ENCODE measurements at places on chromosomes 12 and 14.

DNA sequence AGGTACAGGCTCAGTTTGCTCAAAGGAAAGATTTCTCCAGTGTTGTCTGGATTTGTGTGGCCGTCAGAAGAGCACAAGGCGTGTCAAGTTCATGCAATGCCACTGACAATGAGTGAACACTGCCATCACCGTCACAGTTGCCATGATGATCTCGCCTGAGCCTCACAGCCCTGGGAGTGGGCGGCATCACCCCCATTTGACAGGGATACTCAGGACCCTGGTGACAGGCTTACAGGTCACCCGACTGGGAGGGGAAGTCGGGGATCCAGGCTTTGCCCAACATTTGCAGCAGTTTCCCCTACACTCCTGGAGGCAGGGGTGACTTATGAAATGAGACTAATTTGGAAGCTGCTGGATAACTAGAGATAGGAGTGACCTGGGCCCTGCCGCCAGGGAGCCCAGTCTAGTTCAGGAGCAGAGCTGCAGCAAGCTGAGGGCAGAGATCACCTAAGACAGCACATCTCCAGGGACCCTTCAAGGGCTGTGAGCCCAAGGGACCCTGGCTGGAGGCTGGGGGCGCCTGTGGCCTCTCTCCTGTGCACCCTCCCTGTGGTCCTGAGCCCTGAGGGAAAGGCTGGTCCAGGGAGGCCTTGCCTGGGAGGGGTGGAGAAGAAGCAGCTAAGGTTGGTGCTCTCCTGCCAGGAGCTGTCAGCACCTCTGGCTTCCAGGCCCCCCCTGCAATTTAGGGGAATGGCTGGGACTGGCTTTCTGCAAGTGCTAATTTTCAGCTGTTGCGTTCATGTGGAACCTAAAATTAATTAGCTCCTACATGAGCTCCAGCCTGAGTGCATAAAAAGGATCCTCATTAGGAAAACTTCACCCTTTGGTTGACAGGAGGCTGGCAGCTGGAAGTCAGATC is 32.4 kb upstream of the BEGAIN start:
- DNase-seq, result no peak

- peak; percentile 99 for DNase-seq
Measured at GRCh38 chr12:47963340-47964040, at the start of gene TMEM106C. Gene TMEM106C (plus strand): TSS chr12:47963596. CDS start chr12:47964237, 641 bp downstream.

DNA sequence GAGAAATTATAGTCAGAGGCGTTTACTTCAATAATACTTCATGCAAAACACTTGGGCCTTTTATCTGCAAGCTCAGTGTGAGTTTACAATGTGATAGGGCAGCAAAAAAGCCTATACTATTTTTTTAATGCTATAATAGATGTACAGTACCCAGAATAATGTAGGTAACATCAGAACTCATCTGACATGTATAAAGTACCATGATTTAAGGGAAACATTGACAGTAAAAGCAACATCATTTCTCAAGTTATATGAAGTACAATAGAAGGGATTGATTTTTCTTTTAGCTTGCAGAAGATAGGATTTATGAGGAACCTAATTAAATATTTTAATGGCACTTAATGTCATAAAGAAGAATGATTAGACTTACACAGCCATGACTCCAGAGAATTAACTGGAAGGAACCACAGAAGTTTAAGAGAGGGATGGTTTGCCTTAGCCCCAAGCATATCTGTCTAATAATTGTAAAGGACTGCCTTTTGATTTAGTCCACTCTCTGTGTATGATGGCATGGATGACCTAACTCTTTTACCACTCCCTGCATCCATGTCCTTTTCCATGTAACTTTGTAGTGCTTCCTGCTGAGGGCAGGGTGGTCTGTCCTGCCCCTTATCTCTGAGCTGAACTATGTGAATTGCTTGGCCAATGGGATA is 55.9 kb upstream of the MIS18BP1 start:
- no peak for DNase-seq

GRCh38 chr12:12202747-12203146 is 64.1 kb downstream of the LRP6 start:
- DNase-seq, result no peak

DNA sequence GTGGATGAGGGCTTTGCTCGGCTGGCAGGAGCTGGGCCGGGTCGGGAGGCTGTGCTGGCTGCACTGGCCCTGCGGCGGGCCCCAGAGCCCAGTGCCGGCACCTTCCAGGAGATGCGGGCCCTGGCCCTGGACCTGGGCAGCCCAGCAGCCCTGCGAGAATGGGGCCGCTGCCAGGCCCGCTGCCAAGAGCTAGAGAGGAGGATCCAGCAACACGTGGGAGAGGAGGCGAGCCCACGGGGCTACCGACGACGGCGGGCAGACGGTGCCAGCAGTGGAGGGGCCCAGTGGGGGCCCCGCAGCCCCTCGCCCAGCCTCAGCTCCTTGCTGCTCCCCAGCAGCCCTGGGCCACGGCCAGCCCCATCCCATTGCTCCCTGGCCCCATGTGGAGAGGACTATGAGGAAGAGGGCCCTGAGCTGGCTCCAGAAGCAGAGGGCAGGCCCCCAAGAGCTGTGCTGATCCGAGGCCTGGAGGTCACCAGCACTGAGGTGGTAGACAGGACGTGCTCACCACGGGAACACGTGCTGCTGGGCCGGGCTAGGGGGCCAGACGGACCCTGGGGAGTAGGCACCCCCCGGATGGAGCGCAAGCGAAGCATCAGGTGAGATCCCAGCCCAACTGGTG is 11.5 kb downstream of the ARHGEF40 start:
- DNase-seq, result no peak

GRCh38 chr14:101400830-101401229 is 160.5 kb upstream of the DIO3 start:
- no peak for DNase-seq

DNA sequence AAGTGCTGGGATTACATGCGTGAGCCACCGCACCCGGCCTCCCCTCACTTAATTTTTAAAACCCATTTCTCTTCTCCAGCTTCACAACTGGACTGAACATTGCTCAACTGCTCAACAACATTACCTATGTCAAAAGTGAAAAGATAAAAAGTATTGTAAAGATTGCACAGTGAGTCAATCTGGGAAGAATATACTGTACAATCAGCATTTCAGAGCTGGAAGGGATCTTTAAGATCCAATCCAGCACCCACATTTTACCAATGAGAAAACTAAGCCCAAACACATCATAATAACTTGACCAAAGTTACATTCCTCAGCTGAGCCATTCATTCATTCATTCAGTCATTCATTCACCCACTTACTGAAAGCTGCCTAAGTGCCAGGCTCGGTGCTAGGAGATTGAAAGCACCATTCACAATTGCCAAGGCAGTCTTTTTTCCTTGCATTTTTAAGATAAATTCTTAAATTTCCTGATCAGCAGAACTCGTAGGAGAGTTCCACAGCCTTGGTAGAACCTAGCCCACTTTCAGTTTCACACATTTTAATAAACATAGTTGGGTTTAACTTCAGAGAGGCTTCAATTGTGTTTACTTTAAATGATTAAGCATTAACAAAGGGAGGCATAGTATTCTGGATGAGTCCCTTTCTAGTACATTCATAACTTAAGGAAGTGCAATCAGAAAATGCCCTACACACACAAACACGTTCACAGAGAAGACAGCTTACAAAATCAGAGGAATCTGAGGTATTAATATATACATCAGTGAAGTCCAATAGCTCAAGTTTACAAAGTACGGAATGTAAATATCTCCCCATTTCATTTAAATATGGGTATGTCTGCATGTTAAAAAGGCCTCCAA is 3.0 kb downstream of the GALNT4 start:
- no peak for DNase-seq

GRCh38 chr12:24599736-24600135 is 349.2 kb downstream of the BCAT1 start:
- no peak for DNase-seq

DNA sequence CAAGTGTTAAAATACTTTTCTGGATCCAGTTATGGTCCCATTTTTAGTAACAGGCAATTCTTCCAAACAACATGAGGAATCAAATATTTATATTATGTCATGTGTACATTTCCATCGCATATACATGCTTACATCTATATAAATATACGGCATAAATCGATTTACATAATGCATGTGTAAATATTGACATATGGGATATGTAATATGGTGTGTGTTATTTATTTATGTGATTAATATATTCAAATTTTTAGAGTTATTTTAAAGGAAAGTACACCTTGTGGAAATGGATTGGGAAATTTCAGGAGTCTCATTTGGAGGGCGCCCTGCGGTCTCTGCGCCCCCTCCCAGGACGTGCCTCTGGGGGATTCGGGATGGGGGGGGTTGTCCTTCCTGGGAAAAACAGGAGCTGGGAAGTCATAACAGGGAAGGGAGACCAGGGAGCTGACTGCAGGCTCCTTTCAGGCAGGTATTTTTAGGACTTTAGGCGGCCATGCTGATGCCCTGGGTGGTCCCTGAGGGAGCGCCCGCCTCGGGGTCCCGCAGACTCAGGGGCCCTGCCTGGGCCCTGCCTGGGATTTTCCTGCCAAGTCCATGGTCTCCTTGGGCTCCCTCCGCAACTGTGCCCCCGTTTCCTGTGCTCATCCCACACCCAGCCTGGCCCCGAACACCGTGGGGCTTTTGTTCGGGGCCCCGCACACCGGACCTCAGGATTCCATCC is 82.7 kb upstream of the SFSWAP start:
- no peak for DNase-seq

DNA sequence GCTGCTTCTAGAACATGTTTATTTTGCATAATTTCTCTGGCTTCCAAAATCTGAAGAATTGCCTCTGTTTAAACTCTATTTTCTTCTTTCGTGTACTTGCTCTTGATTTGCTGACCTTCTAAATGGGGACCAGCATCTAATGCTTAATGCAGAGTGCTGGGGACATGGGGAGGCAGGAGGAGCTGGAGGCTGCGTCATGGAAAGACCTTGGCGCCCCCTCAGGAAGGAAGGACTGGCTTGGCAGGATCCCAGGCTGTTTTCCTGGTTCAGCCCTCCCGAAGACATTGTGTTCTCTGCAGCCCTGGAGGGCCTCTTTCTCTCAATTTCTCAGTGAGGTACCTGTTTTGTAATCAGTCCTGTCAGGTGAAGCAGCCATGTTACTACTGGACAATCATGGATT is 5.5 kb downstream of the PRKCH start:
- no peak for DNase-seq

DNA sequence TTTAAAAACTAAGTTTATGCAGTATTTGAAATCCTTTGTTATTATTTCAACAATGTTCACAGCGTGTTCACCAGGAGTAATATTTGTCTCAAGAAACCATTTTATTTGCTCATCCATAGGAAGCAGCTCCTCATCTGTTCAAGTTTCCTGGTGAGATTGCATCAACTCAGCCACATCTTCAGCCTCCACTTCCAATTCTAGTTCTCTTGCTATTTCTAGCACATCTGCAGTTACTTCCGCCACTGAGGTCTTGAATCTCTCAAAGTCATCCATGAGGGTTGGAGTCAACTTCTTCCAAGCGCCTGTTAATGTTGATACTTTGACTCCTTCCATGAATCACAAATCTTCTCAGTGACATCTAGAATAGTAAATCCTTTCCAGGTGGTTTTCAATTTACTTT is 18.0 kb downstream of the CLEC9A start:
- DNase-seq, result no peak
